ENCODE measurements at places on chromosomes 1 and 21. TPM values are rescaled to one million over a fixed set of nuclear protein-coding genes. Genes with fewer than 3 reads are reported as not detected.
A peak's percentile ranks its signal among the peaks of the same experiment; 100 is the strongest.

- peak; percentile 77 for DNase-seq
Observed at GRCh38 chr1:87061742-87062156, 147.3 kb downstream of the HS2ST1 start.

GRCh38 chr1:42209526-42210251 is 45.1 kb upstream of the GUCA2A start:
- DNase-seq = peak; percentile 84

- DNase-seq = no peak
Observed at GRCh38 chr1:17704176-17704575, 51.0 kb upstream of the ACTL8 start.

DNA sequence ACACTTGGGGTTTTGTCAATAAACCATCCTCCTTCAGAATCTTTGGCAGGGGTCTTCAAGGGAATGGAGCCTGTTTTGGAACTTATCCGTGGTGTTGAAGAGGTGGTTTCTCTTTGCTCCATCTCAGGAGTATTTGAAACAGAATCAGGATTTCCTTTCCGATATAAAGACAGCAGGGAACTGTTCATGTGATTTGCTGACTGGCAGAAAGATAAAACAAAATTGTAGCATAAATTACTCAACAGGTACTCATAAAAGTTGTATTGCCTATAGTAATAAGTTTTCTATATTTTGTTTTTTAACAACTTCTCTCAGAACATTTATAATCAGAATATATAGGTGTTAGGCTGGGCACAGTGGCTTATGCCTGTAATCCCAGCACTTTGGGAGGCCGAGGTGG is 21.9 kb downstream of the NVL start:
- DNase-seq = no peak

- DNase-seq = no peak
Observed at GRCh38 chr1:46585312-46585938, 18.6 kb downstream of the MKNK1 start.

WNT9A gene
- 0.37 TPM for total RNA-seq

GJB5 gene
- total RNA-seq = not detected

KCNA3 gene
- not detected for total RNA-seq

GRCh38 chr1:153567621-153568366 is 2.1 kb upstream of the S100A2 start:
- peak; percentile 75 for DNase-seq

RUNX3 gene
- 0.17 TPM for total RNA-seq

CTSK gene
- total RNA-seq = 1.7 TPM

TPTE gene
- not detected for total RNA-seq

DNA sequence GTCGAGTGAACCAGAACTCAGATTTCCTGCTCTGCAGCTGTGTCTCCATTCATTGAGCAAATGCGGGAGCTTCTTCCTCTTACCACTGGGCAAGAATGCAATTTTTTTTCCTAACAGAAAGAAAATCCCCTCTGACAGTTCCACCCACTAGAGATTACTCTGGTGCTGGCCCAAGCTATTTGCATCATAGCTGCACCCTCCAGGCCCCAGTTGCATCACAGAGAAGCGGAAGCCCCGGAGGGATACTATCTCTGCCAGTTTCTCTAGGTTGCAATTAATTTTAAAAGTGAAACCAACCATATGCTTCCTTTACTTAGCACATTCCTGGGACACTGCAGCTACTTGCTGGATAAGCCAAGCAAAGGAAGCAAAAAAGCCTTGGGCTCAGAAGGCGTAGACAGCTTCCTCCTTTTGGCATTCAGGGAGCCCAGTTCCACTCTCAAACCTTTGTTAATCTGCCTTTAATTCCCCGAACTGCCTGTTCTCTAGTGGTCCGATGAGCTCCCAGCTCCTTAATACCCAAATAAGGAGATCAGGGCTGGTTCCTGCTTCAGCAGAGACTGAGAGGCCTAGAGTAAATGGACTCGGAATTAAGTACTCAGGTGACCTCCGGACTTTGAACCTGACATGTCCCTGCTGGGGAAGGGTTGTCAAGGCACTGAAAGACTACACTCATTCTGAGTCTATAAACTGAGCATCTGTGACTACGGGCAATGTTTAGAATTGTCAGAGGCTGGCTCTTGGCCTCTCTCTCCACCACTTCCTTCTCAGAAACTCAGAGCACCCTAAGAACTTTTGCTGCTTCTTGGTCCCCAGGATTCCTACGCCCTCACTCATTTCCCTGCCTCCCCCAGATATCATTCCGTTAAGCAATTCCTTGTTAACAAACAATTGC is 72.5 kb upstream of the TNFSF18 start:
- peak; percentile 94 for DNase-seq

GRCh38 chr1:159594625-159595405 is 7.2 kb downstream of the APCS start:
- no peak for DNase-seq

ACAP3 gene
- 13.9 TPM for total RNA-seq

- no peak for DNase-seq
Observed at GRCh38 chr21:27695246-27695645, 728.4 kb upstream of the ADAMTS5 start.

- DNase-seq = no peak
Observed at GRCh38 chr1:171863531-171863930, 22.2 kb downstream of the DNM3 start.

CADM3 gene
- total RNA-seq = 0.47 TPM

DNA sequence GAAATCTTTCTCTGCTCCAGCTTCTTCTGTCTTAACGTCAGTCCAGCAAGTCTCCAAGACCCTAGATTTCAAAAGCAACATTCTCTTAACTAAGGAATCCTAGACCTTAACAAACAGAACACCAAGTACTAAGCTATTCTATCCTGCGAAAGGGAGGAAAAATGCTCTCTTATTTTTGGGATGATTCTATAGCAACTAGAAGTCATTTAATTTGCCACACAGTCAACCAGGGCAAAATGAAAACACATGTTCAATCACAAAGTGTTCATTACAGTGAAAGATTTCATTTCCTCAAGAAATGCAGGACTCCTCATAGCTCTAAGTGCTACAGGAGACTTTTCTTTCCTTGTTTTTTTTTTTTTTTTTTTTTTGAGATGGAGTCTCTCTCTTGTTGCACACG is 36.2 kb upstream of the DOCK7 start:
- DNase-seq = no peak

DNA sequence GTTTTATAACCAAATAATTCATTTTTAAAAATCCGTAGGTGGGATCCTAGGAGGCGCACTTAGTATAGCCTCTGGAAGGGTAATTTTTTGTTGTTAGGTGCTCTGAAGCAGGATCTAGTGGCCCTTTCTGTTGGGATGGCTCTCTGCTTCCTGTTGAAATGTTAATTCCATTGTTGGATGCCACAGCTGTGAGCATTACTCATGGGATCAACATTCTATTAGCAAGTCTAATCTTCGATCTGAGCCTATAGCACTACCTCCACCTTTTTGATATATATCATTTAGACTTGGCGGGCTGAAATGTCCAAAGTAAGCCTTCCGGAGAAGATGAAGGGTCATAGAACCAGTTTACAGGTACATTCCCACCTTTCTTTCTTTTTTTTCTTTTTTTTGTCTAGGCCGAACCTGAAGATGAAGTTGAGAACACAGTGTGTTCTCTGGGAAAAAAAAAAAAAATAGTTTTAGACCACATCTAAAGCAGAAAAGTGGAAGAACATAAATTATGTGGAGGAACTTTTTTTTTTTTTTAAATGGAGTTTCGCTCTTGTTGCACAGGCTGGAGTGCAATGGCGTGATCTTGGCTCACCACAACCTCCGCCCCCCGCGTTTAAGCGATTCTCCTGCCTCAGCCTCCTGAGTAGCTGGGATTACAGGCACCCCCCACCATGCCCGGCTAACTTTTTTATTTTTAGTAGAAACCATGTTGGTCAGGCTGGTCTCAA is 1.4 kb downstream of the CXADR start:
- DNase-seq = peak; percentile 50
